ENCODE measurements at places on chromosomes 11 and 22.

DNA sequence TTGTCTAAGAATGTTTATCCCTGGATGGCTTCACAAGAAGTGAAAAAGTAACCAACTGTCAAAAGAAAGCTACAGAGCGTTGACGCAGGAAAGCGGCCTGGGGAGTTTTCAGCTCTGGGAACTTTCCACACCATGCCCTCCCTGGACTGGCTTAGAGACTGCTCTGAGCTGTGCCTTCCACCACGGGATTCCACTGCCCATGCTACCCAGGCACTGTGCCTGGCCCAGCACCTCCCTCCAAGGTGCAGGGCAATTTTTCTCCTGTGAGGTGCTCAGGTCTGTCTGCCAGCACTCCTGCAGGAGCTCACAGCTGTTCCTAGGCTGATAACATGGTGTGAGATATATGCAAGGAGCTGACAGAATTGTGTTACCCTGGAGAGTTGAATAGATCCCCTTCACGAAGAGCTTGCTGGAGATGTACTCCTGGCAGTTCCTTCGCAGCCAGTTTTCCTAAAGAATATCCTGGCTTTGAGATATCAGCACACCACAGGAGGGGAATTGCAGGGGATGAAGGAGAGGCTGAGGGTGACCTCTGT lies 258.3 kb upstream of the B3GAT1 start:
- no peak for DNase-seq

- peak; percentile 89 for DNase-seq
Measured at GRCh38 chr11:61922539-61922938, 5.2 kb upstream of the RAB3IL1 start.

DNA sequence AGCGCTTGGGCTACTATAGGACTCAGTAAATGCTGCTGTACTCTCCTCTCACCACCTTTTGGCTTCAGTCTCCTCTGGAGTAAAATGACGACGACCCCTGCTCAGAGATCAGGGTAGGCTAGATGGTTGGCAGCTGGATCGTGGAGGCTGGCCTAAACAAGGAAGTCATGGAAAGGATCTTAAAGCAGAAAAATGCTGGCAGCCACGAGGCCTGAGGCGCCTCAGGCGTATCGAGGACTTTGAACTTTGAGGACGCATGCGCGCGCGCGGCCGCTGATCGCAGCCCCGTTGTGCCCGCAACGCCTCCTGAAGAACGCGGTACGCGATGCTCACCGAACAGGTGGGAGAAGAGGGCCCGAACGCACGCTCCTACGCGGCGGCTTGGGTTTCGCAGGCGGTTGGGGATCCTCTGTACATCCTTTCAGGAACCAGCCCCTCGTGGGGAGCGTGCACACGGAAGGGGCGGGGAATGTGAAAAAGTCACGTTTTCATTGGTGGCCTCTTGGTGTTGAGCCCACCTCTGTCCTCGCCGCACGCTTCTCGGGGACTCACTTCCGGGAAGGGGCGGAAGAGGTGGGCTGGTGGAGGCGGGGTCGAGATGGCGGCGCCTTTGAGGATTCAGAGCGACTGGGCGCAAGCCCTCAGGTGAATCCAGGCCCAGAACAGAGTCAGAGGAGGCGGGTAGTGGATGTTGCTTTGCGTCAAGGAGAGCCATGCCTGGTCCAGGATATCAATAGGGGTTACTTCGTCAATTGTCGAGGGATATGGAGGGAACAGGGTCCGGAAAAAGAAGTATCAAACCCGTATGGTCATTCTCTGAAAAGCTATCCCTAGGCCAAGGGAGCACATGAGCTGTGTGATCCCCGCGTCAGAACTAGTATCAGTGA lies at the start of the genes COA4 and PAAF1:
COA4 (minus strand) TSS at position 423 of the 887 bp plus-strand sequence. CDS start 3,468 bp downstream, outside the sequence.
PAAF1 (plus strand) TSS at position 576 of the 887 bp plus-strand sequence; CDS start at position 599, 23 bp downstream.
- DNase-seq = peak; percentile 96

DNA sequence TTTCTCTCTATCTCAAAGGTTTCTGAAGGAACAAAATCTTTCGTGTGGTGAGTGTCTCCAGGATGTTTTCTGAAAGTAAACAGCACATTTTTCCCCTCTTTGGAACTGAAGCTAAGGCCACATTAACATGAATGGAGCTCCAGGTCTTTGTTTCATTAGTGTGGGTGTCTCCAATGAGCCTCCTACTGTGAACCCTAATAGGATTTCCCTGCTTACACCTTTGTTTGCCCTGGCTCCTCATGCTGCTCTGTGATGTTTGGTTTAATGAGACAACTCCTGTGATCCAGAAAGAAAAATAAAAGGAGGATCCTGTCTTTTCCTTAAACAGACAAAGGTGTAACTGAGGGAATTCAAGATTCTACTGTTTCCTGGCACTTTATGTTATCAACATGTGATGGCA lies 76.9 kb upstream of the SLC6A5 start:
- DNase-seq = no peak

GRCh38 chr22:35534091-35534490 lies 6.5 kb upstream of the RASD2 start:
- no peak for DNase-seq

- no peak for DNase-seq
Measured at GRCh38 chr11:65476632-65477148, 22.2 kb upstream of the MALAT1 start.

GRCh38 chr11:134260983-134261382 lies 7.6 kb downstream of the ACAD8 start:
- DNase-seq = no peak

DNA sequence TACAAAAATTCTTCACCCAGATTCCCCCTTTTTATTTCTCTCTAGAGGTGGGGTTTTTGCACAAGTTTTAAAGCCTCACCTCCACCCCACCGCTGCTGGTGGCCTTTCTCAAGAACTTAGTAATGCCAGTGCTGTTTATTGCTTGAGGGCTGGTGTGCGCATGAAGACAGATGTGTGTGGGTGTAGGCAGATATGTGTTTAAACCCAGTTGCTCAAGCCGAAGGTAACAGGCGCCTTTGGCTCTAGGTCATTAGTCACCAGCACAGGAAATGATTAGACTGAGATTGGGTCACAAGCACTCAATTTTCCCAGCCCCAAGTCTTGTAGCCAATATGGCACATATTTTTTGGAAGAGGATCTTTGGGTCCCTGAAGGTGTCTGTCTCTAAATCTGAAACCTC lies 2.7 kb upstream of the CLMP start:
- DNase-seq = peak; percentile 74

DNA sequence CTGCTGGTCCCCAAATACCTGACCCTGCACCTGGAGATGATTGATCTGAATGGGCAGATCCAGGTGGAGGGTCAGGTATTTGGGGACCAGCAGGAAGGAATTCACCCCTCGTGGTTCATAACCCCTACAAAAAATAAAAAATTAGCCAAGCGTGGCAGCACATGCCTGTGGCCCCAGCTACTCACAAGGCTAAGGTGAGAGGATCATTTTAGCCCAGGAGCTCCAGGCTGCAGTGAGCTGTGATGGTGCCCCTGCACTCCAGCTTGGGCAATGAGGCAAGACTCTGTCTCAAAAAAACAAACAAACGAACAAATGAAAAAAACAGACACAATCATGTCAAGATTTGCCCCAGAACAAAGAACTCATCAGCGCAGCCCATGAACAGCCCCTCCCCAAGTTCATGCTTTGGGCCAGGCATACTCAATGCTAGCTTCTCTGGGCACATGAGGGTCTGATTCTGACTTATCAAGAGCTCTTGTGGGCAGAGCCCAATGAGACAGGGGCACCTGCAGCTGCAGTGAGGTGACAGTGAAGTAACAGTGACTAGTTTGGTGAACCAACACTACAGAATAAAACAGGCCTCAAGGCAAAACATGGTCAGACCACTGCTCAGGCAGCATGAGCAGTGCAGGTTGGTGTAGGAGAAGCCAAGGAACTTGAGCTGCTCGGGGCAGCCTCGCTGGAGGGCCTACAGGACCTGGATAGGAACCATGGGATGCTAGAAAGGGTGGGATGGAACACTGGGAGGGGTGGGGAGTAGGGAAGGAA lies 10.2 kb upstream of the FCHSD2 start:
- DNase-seq = no peak

DNA sequence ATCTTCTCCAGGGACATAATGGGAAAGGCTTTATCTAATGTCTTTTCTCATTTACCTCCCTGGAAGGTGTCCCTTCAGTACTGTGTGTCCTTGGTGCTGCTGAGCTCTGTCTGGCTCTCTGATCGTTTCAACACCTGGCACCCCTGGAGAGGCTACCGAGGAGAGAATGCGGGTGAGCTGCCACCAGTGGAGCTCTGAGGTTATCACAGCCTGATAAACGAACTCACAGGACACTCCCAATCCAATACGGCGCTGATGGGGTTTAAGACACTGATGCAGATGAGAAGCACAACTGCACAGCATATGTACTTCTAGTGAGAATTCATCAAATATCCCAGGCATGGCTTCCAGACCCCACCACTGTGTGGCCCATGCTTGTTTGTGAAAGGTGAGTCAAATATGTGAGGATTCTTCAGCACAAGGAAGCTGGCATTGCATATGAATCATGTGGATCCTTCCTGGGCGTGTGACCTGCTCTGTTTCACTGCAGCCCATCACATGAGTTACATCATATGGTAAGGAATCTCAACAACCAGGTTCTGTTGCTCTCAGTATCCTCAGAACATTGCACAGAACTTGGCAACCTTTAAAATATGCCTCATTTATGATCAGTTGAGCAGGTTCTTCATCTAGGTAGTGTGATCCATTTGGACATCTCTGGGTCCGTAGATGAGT lies 34.8 kb upstream of the VWA5A start:
- DNase-seq = peak; percentile 3

GRCh38 chr11:975827-976226 lies 50.2 kb downstream of the AP2A2 start:
- DNase-seq = peak; percentile 44

GRCh38 chr11:4202749-4203148 lies 108.2 kb downstream of the RRM1 start:
- DNase-seq = no peak

DNA sequence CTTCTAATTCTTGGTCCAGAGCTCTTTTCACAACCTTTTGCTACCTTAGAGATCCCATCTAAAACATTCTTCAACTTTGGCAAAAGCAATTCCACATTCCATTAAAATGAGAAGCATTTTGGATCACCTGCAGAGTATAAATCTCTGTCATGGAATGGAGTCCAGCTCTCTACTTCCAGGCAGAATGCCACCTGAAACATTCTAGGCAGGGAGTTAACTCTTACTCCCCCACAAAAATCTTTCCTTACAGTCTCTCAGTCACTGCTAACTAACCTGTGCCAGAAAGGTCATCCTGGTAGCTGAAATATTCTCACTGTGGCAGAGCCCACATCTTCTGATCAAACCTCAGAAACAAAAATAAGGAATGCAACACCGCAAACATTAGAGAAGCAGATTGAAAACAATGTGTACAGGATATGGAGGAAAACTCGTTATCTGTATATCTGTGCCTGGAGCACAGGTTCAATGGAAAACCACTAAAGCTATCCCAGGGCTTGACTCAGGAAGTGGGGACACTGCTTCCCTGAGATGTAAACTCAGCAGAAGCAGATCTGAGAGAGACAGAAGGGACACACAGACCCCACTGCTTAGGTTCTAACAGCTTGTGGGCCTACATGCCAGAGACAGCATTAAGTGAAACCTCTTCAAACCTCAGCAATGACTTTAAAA lies 78.9 kb downstream of the KCNC1 start:
- DNase-seq = no peak

DNA sequence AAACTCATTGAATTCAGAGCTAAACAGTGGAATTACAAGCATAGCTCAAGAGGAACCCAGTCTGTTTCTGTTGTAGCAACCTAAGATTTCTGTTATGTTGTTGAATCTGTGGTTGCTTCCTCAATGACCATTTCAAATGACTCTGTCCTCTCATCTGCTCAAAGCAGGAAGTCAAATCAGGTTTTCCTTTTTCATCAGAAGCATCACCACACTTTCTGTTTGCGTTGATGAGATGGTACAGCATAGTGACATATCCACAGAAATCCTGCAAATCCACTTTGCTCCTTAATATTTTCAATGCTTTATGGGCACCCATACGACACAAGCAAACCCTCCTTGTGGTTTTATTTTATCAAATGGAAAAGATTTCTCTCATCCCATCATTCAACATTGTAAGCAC lies 12.6 kb upstream of the UCP2 start:
- no peak for DNase-seq

DNA sequence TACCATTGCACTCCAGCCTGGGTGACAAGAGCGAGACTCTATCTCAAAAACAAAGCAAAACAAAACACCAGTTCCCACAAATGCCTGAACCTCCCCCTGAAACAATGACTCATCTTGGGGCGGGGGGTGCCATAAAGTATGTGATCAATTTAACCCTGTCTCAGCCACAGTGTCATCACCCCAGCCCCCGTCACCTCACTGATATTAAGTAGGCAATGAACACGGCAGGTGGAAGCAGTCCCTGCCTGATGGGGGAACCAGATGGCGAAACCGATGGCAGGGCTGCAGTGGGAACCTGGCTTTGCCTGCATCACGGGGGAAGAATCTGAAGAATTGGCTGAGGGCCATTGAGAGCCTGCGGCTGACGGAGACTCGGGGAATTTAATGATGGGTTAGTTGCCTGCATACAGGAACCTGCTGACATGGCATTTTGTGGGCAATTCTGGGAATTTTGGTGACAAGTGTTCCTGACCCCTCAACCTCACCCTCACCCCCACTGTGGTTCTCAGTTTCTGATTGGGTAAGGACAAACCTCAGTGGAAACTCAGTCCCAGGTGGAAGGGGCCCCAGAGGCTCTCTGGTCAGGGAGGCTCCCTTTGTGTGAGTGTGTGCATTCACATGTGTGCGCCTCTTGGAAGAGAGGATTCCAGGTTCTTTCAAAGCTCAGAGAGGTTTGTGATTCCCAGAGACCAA lies 39.1 kb upstream of the SHISAL1 start:
- DNase-seq = peak; percentile 90

GRCh38 chr22:37803639-37804351 lies 3.9 kb upstream of the GCAT start:
- DNase-seq = no peak

DNA sequence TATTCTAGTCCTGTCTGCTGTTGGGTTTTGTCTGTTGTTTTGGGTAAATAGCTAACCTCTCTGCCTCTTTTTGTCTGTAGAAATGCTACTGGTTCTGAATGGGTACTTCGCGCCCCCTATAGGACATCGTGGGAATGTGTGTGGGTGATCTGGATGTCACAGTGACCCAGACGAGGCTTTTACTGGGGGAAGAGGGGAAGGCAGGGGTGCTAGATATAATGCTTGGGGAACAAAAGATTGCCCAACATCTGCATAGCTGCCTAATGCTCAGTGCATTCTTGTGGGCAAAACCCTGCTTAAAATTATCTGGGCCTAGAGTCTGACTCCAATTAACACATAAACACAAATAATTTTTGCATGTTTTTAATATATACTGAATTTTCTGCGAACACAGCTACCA lies 57.7 kb downstream of the BMAL1 start:
- peak; percentile 68 for DNase-seq

GRCh38 chr11:69442012-69442806 lies 39.3 kb upstream of the LINC01488 start:
- DNase-seq = peak; percentile 10

DNA sequence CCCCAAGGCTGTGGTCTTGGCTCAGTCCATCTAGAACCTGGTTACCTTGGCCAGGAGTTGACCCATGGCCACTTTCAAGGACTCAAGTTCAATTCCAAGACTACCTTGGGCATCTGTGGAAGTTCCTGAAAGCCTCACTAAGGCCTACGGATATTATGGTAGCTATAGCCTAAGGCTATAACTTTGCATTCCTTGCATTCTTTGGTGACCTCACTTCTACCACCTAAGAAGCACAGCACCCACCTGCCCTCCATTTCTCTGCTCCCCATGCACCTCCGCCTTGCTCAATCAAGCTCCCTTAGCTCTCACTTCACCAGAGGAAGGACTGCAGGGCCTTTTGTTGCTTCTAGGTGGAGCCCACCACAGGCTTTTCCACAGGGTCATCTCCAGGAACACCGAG lies 50.3 kb upstream of the GALNT18 start:
- DNase-seq = no peak

Measured in fibroblast of skin of right biceps (primary cell).